ENCODE measurements at places on chromosomes 12 and 14.

GRCh38 chr12:111413442-111414086, 7.8 kb downstream of the SH2B3 start:
- no peak for DNase-seq

DNA sequence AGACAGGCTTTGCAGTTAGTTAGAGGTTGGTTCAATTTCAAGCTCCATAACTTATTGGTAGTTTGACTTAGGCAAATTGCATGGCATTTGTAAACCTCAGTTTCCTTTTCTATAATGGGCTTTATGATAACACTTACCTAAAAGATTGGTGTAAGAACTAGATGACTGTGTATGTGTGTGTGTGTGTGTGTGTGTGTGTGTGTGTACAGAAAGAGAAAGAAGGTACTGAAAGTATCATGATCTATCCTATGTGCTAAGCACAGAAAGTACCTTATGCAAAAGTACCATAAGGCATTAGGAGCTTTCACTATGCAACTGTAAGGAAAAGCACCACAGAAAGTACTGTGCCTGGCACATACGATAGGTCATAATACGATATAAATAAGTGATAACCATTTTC, 304.3 kb upstream of the KITLG start:
- no peak for DNase-seq

GRCh38 chr12:32988982-32989381, 92.4 kb upstream of the PKP2 start:
- DNase-seq, result no peak

GRCh38 chr12:102408487-102409297, 71.7 kb downstream of the IGF1 start:
- no peak for DNase-seq

DNA sequence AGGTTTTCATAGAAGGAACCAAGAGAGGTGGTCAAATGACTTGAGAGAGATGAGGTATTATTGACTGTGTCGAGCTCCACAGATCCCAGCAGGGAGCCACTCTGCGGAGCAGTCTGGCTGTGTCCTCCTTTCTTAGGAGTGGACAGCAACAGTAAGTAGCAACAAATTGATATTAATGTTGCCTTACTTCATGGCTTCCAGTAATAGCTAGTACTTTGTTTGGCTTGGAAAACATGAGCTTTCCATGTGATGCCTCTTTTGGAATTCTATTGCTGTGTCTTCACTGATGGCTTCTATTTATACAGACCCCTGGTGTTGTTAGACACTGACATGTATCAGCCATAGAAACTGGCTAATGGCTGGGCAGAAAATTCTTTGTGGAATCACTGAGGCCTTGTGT, 531.2 kb upstream of the CCDC196 start:
- DNase-seq, result no peak

DNA sequence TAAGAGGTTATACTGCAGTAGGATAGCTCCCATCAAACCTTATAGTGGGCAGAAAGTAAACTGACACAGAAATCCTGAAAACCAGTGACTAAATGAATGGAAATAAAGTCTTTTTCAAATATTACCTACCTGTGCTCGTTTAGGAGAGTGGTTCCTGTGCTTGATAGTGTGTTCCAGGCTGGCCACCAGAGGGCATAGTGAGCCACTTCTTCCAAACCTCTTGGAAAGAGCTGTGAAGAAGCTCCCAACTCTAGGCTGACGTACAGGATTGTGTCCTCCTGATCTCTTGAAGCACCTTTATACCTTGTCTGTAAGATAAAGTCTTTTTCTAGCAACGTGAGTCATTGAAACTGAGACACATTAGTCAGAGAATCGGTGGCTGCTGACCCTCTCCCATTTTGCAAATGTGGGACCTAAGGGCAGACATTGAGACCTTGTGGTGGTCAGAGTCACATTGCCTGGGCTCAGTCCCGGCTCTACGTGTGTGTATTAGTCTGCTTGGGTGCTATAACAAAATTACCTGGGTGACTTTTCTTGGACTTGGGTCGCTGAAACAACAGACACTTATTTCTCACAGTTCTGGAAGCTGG, 17.6 kb downstream of the TDP1 start:
- DNase-seq, result peak; percentile 14

GRCh38 chr12:49282302-49282701, 12.6 kb upstream of the PRPH start:
- no peak for DNase-seq

- peak; percentile 15 for DNase-seq
Measured at GRCh38 chr12:12072064-12072760, 1.5 kb downstream of the BCL2L14 start.

GRCh38 chr12:49622501-49623141, 740 bp upstream of the PRPF40B start:
- no peak for DNase-seq

All from T-helper 17 cell (primary cell).